ENCODE measurements at places on chromosomes 3 and 15.

- no peak for DNase-seq
Observed at GRCh38 chr3:159761848-159762635, 226.6 kb upstream of the IL12A start.

GRCh38 chr3:49675912-49676311 is 1.8 kb downstream of the APEH start:
- DNase-seq, result no peak

DNA sequence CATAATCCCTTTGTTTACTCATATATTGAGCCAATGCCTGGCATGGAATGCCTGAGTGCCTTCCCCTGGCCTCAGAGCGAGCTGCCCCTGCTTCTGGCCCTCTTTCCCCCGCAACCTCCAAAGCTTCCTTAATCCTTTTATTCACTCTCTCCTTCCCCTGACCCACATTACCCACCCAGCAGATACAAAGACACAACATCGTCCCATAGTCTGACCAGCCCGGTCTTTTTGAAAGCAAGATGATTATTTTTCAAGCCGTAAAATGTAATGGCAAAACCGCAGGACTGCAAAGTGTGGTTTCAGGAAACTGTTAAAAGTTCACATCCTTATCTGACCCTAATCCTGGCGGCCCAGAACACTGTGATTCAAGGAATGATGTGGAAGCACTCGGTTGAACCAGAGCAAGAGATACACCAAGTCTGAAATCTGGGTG is 78.4 kb upstream of the LRTM1 start:
- no peak for DNase-seq

- no peak for DNase-seq
Observed at GRCh38 chr15:28888900-28889299, 3.1 kb downstream of the APBA2 start.

GRCh38 chr3:154275292-154275691 is 49.0 kb downstream of the DHX36 start:
- DNase-seq, result no peak

GRCh38 chr15:77542491-77543001 is 90.2 kb downstream of the LINGO1 start:
- DNase-seq, result no peak

DNA sequence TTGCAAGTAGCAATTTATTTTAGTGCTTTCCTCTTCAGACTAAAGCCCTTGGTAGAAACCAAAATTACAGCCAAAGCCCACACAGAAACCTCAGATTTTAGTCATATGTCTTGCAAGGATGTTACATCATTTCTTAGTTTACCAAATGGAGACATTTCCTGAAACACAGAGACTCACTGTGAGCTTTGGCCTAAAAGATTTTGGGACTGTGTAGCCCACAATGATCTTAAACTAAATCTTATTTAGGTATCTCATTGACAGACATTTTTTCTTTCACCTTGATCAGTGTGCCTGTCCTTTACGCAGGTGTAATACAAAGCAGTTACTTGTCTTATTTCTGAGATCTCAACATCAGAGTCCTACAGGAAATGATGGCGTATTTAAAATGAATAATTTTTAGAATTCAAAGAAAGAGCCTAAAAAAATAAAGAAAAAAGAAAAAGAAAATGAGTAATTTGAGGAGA is 27.8 kb upstream of the AP4E1 start:
- no peak for DNase-seq

- no peak for DNase-seq
Observed at GRCh38 chr3:8597219-8597853, 47.3 kb downstream of the SSUH2 start.

- DNase-seq, result no peak
Observed at GRCh38 chr3:102979682-102980354, 545.0 kb downstream of the ZPLD1 start.

GRCh38 chr3:145191543-145191942 is 969.4 kb downstream of the PLOD2 start:
- no peak for DNase-seq

GRCh38 chr15:77127626-77128025 is 56.7 kb upstream of the TSPAN3 start:
- DNase-seq, result no peak

GRCh38 chr3:48451270-48451669 is 4.7 kb downstream of the ATRIP start:
- no peak for DNase-seq

DNA sequence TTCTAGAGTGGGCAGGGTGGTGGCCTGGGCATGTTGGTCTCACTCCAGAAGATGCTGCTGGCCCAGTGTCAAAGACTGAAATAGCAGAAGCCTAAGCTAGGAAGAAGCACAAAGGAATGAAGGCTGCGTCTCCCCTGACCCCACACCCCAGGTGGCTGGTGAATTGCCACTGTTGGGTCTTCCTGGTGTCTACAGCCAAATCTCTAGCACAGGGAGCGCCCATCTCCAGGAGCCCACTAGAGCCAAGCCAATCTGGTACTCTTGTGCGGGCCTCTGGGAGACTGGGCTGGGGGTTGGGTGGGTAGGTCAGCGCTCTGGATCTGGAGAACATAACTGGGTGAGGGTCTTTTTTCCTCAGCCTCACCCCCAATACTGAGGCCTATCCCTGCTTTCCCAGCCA is 894 bp downstream of the TUSC2 start:
- no peak for DNase-seq

Data from NCI-H1417 treated with DMSO at 0.1 percent for 48 hours (cell line).